NCI-H2081 treated with DMSO at 0.1 percent for 48 hours (cell line): ENCODE measurements at places on chromosomes 1 and 21.

GRCh38 chr1:41658431-41659158, 174.1 kb upstream of the EDN2 start:
- DNase-seq, result no peak

DNA sequence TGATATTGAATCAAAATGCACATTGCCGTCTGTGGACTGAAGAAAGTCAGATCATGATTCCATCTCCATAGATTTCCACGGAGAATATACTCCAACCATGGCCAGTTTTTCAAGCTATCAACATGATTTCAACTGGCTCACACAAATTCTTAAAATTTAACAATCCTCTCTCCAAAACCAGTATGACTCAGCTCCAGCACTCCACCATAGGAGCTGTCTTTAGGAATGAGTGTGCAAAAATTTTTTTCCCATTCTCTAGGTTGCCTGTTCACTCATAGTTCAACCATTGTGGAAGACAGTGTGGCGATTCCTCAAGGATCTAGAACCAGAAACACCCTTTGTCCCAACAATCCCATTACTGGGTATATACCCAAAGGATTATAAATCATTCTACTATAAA, 40.8 kb downstream of the RGL1 start:
- no peak for DNase-seq

- no peak for DNase-seq
These were observed 225.4 kb downstream of the FOXD2 start for GRCh38 chr1:47663286-47663685.

- no peak for DNase-seq
These were observed 14.0 kb upstream of the MIXL1 start for GRCh38 chr1:226209307-226210059.

DNA sequence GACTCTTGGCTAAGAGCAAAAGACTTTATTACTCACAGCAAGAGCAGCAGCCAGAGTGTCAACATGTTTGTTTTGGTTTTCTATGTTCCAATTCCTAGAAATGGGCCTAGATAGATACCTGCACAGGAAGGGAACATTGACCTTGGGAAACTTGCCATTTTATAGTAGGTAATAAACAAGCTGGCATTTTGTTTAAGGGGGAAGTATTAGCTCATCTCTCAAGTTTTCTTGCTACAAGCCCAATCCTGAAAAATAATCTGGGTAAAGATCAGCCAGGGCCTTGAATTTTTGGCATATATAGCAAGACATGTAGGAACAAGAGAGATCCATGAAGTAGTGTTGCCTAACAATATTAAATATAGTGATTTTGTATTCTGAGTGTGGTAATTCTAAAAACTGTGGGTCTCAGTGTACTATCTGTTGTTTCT, 51.4 kb upstream of the RGL1 start:
- DNase-seq, result no peak

GRCh38 chr1:186740324-186740723, 60.1 kb upstream of the PTGS2 start:
- no peak for DNase-seq

DNA sequence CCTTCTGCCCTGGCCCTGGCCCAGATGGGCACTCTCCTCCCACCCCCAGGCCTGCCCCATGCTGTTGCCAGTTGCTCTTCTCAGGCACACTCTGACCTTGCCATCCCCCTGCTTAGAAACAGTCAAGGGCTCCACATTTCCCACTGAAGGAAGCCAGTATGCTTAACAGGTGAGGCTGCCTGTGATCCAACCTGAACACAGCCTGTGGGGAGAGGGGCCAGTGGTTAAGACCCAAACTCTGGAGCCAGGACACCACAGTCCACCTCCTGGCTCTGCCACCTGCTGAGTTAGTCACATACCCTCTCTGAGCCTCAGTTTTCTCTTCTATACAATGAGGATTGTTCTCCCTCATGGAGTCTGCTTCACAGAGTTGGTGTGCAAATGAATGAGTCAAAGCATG, 526.9 kb downstream of the MATN1 start:
- DNase-seq, result no peak

DNA sequence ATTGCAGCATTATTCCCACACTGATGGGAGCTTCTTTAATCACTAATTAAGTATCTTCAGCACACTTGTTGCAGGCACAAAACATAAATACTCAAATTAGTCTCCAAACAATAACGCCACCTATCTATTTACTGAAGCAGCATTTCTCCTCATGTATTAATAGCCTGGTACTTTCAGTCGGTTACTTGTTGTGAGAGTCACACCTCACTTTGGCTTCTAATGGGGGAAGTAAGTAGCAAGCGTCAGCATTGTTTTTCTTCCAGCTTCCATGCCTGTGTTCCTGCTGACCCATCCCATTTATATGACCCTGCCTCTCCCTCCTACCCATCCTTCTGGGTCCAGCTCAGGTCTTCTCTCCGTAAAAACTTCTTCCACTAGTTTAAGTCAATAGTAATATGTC, 31.9 kb upstream of the DENND1B start:
- no peak for DNase-seq

- DNase-seq, result no peak
These were observed 28.7 kb upstream of the RD3 start for GRCh38 chr1:211520641-211521040.

GRCh38 chr1:184373155-184373554, 13.7 kb upstream of the C1orf21 start:
- no peak for DNase-seq

GRCh38 chr1:225462429-225462713, 34.5 kb upstream of the LBR start:
- peak; percentile 66 for DNase-seq

- no peak for DNase-seq
These were observed 10.5 kb upstream of the PKP1 start for GRCh38 chr1:201272799-201273198.

- peak; percentile 4 for DNase-seq
These were observed 668 bp downstream of the CBR3 start for GRCh38 chr21:36135391-36136102.

DNA sequence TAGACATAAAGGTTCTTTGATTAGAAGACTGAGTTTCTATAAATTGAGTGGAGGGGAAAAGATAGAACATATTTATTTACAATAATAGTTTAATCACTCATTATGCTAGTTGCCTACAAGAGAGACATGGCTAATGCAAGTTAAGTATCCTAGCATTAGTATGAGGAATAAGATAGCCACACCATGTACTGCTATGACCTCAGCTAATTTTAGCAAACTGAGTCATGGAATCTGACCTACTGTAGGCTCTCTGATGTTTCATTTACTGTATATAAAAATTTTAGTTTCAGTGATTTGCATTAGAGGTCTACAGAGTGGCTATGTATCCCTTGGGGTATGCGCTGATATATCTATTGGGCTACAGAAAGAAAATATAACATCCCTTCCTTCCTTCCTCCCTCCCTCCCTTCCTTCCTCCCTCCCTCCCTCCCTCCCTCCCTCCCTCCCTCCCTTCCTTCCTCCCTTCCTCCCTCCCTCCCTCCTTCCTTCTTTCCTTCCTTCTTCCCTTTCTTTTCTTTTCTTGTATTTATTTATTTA, 5.8 kb downstream of the AGL start:
- DNase-seq, result no peak

DNA sequence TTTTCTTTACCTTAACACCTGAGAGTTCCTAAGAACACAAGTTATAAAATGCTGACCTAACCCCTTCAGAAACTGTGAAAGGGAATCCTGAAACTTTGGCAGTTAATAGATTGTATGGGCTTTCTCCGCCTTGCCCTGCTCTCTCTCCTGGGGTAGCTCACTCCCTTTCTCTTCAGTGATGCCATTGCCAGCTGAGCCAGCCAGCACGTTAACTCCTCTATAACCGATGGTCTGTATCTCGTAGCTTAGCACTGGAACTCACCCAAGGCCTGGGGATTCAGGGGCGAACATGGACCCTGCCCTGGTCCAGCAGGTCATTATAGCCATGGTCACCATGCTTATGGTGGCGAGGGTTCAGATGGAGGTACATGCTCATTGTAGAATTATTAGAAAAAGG, 40.7 kb downstream of the TRAPPC10 start:
- DNase-seq, result no peak

DNA sequence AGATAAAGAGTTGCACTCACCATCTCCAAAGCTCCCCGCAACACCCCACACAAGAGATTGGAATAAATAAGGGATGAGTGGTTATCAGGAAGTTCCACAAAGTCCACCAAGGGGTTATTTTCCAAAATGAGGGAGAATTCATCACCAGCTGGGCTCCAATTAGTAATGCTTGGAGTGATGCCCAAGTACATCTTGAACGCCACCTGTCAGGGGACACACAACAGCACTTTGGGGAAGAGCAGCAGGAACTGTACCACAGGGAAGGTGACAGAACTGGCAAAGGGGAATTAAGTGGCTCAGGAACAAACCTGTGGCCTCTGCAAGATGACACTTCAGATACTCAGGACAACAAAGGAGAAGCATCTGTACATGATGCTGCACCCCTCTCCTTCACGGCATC, 11.5 kb downstream of the TRAPPC3 start:
- DNase-seq, result no peak

GRCh38 chr1:203103829-203104495, 18.1 kb upstream of the MYOG start:
- no peak for DNase-seq

GRCh38 chr21:27104846-27105431, 138.1 kb upstream of the ADAMTS5 start:
- DNase-seq, result no peak

DNA sequence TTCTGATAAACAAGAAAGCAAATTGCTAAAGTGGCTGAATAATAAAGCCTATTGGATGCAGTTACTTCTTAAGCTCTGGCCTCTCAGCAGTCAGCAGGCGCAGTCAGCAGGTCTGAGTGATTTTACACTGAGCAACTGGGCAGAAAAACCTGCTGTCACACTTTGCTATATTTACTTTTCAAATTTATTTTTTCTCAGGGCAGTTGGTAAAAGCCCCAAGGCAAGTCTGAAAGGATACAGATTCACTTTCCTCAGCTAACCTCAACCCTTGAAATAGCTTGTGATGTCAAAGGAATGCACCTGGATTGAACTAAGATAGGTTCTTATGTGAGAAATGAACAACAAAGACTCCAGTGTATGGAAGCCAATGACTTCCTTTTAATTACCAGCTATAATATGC, 34.0 kb downstream of the ATP5PF start:
- no peak for DNase-seq

- no peak for DNase-seq
These were observed 57.5 kb downstream of the MAP3K7CL start for GRCh38 chr21:29187944-29188343.

DNA sequence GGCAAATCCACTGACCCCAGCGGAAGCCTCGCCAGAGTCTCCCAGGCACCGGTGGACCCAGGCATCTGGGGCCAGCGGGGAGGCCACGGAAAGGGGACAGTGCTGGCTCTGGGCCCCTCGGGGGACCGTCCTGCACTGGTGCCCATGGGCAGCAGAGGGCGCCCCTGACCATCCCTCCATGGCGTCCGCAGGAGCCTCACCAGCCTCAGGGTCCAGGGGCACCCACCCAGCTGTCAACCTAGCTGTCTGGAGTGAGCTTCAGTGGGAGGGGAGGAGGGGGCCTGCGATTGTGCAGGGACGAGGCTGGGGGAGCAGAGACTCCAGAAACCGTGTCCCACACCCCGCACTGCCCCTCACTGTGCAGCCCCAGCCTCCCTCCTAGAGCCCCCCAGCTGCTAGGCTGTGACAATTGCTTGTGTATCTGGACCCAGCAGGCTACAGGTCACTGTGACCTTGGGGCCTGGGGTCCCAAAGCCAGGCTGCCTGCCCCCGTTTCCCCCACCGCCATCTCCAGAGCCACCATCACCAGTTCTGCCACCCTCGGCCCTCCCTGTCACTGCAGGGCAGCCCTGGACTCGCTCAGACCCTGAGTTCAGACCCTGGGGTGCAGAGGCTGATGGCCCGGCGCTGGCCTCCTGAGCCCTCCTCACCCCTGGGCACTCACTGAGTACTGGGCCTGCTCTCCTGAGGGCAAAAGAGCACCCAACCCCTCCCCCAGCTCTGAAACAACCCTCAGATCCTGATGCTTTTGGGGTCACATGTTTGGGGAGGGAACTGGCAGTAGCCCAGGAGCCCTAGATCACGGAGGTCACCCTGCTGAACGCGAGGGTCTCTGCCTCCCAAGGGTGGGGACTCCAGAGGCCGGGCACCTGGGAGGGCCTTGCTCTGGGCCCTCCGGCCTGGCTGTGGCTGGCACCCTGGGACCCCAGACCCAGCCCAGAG, 10.6 kb upstream of the COL6A1 start:
- DNase-seq, result no peak

- DNase-seq, result no peak
These were observed 9.9 kb upstream of the LMO4 start for GRCh38 chr1:87318806-87319205.

- DNase-seq, result no peak
These were observed 582.0 kb upstream of the TMPRSS15 start for GRCh38 chr21:18985584-18985983.

DNA sequence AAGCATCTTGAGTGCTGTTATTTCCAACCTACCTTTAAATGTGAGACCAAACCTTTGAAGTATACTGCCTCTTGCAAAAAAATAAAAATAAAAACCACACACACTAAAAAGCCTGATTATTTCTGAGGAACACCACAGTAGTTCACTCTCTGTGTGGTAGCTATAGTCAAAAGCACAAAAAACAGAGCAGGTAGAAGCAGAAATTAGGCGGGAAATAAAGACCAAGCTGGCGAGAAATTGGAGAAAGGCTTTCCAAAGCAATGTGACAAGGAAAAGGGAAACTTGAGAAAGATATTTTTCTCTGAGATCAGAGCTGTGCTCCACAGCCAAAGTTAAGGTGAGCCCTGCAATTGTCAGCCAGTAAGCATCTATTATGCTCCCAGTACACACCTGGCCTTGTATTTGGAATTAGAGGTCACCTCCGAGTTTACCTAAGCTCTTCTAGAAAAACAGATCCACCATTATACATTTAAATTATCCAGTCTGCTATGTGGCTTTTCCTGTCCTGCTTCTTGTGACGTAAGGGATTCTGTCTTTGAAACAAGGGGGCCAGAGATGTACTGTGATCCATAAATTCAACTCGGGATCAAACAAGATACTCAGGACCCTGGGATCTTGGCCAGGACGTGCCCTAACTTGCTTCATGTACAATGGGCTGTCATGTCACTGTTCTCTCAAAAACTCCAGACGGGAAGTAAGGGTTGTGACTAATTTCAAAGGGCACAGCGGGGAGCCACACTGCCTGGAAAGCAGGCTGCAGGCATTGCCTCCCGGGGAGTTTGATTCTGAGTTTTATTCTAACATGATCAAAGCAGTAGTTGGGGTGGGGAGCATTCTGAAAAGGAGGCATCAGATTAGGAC, 39.8 kb upstream of the RAB4A start:
- DNase-seq, result no peak

GRCh38 chr1:150089846-150090520, 22.4 kb downstream of the VPS45 start:
- no peak for DNase-seq

- DNase-seq, result no peak
These were observed 420.7 kb upstream of the USP24 start for GRCh38 chr1:55635856-55636255.
